ENCODE measurements at places on chromosomes 2 and 18.

GRCh38 chr18:31778391-31778950, 17.8 kb upstream of the SLC25A52 start:
- no peak for DNase-seq

DNA sequence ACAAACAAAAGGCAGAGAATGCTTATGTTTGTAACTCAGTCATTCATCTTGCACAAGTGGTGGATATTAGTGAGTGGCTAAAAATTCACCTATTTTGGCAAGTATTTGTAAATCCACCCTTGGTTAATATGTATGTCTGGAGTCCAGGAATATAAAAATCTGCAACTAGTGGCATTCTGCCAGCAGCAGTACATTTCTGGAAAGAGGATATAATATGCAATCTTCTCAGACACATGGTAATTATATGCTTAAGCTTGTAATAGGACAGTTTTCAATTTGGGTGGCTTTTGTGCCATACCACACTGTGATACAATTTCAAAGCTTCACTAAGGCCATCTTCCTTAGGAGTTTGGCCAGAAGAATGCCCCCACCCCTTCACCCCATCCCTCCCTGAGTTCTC, 693.3 kb downstream of the MBD2 start:
- DNase-seq: no peak

- no peak for DNase-seq
Observed at GRCh38 chr2:219887870-219888269, 260.4 kb downstream of the SLC4A3 start.

- no peak for DNase-seq
Observed at GRCh38 chr18:21117409-21118131, 6.0 kb upstream of the ROCK1 start.

GRCh38 chr2:26178746-26179436, 6.0 kb downstream of the GAREM2 start:
- DNase-seq: no peak

GRCh38 chr18:63700501-63700900, 2.3 kb upstream of the SERPINB11 start:
- no peak for DNase-seq

- no peak for DNase-seq
Observed at GRCh38 chr2:112493858-112494648, 12.1 kb downstream of the TTL start.

DNA sequence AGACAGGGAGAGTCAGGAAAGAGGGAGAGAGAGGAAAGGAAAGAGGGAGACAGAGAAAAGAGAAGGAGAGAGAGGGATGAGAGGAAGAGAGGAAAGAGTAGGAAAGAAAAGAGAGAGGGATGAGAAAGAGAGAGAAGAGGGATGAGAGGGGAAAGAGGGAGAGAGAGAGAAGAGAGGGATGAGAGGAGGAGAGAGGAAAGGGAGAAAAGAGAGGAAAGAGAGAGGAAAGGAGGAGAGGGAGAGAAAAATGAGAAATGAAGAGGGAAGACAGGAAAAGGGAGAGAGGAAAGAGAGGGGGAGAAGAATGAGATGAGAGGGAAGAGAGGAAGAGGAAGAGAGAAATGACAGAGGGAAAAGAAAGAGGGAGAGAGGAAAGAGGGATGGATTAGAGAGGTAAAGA, 207.0 kb upstream of the SKOR2 start:
- no peak for DNase-seq

DNA sequence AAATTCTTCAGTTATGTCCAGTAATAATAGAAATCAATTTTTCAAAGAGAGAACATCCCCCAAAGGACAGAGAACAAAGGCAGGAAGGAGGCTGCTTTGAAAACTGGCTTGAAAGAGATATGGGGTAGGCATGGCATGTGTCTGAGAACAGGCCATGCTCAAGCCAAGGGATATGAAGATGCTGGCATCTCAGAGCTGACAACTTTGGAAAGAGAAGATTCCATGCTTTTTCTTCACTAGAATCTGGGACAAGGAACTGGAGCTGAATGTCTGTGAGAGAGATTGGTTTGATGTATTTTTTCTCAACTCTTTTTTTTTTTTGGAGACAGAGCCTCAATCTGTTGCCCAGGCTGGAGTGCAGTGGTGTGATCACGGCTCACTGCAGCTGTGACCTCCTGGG, 139.8 kb upstream of the DLX2 start:
- no peak for DNase-seq
